ENCODE measurements at places on chromosomes 4 and X.

DNA sequence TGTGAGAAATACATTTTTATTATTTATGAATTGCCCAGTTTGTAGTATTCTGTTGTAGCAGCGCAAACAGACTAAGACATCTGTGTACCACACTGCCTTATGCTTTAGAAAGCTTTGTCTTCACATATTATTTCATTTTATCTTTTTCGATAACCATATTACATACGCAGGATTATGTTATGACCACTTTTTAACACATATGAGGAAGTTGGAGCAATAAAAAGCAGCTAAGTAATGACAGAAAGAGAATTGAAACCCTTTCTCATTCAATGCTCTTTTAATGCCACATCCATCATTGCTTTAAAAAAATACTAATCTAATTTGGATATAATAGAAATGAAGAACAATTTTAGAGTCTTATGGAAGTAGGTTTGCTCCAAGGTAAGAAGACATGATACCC lies 99.7 kb downstream of the CT47B1 start:
- no peak for DNase-seq

DNA sequence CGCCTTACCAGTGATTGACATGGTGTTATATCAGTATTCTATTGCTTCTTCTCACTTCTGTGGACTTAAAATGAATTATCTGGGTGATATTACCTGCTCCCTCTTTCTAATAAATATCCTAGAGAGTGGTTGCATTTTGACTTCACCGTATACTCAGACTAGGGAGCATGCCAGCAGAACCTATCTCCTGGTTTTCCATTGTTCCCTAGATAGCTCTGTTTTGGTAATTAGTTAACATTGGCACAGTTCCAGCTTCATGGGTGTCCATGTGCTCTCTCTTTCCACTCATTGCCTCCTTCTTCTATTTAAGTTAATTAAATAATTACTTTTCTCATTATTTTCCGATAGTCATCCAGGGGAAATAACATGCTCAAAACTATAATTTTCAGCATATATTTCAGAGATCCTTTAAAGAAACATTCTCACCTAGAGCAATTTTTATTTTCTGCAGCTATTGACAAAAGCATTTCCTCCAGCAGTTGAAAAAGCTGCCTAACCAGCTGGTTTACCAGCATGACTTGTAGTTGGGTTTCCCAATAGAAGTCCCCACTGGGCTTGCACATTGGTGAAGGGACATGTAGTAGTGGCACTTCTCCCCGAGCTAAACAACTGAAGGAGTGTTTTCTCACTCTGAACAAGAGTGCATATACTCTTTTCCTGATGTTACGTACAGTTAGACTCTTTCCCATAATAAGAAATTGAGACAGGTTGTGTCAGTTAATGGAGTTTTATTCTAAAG lies 27.9 kb upstream of the PAPSS1 start:
- DNase-seq: peak; percentile 84

GRCh38 chrX:81237516-81237915 lies 35.6 kb downstream of the SH3BGRL start:
- DNase-seq: no peak

DNA sequence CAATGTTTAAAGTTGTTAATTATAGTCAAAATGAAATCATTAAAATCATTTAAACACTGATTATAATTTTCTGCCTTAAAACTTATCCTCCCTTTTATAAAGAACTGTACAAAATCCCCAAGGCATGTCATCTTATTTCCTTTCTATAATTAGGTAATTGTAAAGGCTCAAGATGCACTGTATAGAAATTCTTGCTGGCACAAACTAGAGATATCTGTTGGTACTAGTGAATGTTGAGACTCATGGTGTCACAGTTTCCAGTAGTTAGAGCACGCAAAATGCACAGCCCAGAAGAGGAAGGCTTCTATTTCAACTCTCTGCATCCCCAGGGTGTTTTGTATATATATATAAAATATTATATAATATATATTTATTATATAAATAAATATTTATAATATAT lies 22.7 kb upstream of the PLA2G12A start:
- DNase-seq: no peak

DNA sequence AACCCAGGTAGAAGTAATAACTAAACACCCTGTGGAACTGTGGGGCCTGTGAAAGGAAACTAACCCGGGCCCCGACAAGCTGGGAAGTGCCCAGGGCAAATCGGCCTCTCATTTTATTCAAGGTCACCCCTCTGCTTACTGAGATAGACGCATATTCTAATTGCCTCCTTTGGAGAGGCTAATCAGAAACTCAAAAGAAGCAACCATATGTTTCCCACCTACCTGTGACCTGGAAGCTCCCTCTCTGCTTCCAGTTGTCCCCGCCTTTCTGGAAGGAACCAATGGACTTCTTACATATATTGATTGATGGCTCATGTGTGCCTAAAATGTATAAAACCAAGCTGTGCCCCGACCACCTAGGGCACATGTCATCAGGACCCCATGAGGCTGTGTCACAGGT lies 23.1 kb upstream of the DHRSX start:
- DNase-seq: no peak

DNA sequence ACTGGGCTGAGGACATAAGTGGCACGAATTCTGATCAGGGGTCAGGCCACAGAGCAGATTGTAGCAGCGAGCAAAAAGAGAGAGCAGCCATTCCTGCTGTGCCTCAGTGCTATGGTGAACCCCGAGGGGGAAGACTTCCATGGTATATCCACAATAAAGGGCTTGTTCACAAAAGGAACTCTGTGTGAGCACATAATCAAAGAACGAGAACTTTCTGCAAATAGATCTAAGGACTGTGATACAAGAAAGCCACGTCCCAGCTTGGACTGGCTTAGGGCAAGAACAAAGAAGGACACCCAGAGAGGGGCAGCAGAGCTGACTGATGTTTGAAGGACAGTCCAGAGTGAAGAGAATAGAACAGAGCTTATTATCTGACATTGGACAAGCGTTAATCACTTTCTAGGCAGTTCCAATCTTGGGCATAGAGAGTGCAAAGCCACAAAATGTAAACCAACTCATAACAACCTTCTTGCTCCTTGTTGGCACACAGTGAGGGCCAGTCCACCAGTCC lies 24.0 kb downstream of the PPEF2 start:
- no peak for DNase-seq

GRCh38 chr4:128649575-128650205 lies 159.8 kb upstream of the JADE1 start:
- no peak for DNase-seq

GRCh38 chr4:174228988-174229387 lies 54.5 kb downstream of the FBXO8 start:
- DNase-seq: no peak

DNA sequence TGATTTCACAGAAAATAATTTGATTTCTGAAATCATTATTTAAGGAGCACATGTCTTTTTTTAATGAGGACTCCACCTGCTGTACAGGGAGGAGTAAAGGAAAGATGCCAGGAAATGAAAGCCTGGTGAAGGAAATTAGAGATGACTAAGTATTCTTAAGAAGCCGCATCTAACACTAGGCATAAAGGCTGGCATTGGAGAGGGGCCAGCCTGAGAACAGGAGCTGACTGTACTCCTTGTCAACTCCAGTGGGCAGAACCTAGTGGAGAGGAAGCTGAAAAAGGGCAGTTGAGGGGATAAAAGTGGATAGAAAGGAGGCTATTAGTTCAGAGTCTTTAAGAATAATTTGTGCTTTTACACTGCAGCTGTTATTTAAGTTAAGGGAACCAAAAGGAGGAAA lies 393.0 kb downstream of the PPP1R2C start:
- DNase-seq: no peak

- no peak for DNase-seq
These were observed 123.6 kb upstream of the RBPJ start for GRCh38 chr4:26197018-26197779.

DNA sequence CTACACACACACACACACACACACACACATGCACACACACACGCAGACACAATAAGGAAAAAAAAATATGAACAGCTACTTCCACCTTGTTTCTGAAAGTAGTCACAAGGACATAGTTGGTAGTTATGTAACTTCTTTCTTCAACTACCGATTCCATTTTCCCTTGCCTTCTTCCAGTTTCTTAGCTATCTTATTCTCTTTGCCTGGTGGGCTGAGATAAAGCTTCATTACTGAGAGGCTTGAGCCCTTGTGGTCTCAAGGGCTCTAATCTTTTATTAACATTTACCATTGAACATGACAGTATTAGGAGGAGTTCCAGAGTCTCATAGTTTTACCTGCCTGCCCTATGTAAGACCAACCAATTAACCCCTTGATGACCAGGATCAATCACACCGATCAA lies 8.9 kb upstream of the SMIM10 start:
- no peak for DNase-seq

DNA sequence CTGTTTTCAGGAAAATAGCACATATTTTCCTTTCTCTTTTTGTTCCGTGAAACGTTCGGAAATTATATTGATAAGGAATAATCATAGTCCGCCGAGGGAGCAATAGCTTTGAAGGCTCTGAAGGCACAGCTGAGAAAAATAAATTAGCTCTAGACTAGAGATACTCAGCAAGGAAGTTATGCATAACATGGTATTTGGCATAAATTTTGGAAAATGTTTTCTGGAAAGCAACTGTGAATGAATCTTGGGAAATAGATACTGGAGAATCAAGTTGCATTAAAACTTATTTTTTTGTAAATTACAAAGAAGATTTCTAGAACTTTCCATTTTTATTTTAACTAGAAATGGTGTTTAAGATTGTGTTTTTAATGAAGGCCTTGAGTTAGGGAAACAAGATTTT lies 92.4 kb downstream of the HPRT1 start:
- no peak for DNase-seq

DNA sequence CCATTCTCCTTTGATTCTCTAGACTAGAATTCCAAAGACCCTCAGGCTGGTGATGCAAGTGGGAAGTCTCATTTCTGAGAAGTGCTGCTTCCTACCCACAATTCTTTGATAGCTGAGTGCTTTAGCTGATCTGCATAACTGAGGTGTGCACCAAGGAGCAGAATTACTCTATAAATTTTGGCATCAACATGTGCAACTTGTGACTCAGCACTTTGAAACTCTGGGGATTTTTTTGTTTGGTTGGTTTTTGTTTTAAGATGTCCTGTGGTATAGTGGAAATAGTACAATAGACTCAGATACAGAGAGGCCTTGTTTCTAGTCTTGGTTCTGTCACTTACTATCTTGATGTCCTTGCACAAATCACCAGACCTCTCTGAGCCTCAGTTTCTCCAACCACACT lies 148.4 kb downstream of the AR start:
- DNase-seq: no peak

- DNase-seq: no peak
These were observed 5.4 kb upstream of the LRAT start for GRCh38 chr4:154738426-154738825.

DNA sequence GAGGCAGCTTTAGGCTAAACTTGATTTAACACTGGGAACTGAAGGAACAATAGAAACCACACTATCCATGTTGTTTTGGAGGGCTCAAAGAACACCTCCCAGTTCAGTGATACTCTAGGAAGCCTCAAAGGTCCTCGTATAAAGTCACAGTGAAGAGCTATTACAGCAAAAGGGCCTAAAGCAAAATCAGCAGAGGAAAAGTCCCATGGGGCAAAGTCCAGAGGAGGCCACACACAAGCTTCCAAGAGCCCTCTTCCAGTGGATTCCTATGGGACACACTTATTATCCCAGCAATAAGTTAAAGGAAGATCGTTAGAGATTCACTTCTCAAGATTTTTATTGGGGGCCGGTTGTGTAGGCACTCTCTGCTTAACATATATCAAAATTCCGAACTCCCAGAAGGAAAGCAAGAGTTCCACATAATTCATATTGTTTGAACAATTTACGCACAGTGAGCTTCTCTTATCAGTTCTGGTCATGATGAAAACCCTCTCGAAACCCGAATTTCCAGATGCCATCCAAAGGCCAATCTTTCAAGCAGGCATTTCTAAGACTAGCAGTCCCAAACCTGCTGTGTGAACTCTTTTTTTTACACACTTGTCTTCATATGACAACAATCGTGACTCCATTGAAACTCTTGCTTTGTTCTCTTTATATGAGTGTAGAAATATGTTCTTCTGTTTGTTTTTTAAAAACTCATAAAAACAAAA lies 53.7 kb downstream of the ANXA5 start:
- no peak for DNase-seq

DNA sequence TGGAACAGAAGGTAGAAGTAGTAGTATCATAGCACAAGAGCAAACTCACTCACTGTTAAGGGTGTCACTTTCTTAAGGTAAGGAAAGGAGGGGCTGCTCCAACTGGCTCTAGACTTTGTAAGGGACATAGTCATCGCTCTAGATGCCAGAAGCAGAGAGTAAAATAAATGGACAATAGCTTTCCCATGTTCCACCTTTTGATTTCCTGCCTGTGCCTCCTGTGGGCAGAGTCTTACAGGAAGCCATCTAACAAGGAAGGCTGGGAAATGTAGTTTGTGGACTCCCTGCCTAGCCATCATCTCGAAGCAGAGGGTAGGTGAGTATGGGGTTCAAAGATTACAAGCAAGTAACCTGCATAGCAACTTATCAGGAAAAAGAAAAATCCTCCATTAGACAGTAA lies 1.7 kb upstream of the METTL14 start:
- DNase-seq: no peak

- no peak for DNase-seq
These were observed 42.7 kb upstream of the CITED1 start for GRCh38 chrX:72348247-72348979.

DNA sequence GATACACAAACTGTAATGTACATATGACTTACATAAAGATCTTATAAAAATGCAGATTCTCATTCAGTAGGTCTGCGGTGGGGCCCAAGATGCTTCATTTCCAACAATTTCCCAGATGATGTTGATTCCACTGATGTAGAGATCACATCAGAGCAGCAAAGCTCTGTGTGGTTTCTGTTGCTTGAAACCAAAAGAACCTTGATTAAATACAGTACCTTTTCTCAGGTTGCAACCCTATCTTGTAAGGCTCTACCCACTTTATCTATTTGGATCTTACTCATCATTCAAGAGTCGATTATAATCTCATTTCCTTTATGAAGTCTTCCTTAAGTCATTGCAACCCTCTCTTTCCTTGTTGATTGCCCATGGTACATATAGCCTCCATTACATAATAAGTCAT lies 816.8 kb downstream of the RPA4 start:
- no peak for DNase-seq

DNA sequence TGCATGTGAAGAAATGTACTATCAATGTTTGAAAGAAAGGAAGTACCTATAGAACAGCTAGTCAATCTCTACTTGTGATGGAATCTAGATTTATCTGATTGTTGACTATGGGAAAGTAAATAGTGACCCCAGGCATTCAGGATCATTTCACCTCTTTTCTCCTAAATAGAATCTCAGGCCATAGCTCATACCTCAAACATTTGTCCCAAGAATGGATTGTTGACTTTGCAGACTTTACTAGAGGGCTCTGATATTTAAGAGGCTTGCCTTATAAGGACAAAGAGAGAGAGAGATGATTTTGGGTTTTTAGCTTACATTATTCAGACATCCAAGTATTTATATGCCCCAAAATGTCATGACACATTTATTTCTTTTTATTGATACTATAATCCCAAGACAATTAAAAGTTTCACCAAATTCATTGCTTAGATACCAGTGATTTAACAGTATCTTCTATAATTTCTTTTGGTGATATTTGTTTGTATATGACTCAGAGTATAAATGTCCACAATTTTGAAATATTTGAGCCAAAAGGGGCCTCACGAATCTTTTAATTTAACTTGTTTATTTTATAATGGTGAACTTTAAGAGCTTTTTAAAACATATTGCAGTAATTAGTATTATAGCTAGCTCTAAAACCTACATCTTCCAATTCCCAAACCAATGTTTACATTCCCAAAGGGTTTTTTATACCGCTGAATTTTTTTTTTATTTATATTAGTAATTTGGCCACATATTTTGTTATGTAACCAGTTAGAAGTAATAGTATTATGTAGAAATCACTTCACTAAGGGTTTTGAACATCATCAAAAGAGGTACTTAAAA lies 614.1 kb downstream of the PCDH7 start:
- no peak for DNase-seq

GRCh38 chr4:137378821-137379220 lies 153.5 kb downstream of the PCDH18 start:
- no peak for DNase-seq
